CD4-positive, alpha-beta memory T cell (primary cell): ENCODE measurements at places on chromosomes 1 and 21. TPM values are rescaled to one million over a fixed set of nuclear protein-coding genes. Genes with fewer than 3 reads are reported as not detected.

The CFHR1 gene
- total RNA-seq, result not detected

GRCh38 chr1:65422241-65423203, 2.1 kb downstream of the LEPR start:
- H3K4me3 ChIP-seq, result no peak overlapping the region
- peaks cover 10% of the 10 kb centered on the region for H3K36me3 ChIP-seq
- no peak for DNase-seq

- H3K36me3 ChIP-seq, result no peaks in the 10 kb centered on the region
- H3K4me1 ChIP-seq, result no peaks in the 10 kb centered on the region
- no peak overlapping the region for H3K27ac ChIP-seq
- no peak for DNase-seq
- H3K4me3 ChIP-seq, result no peak overlapping the region
Measured at GRCh38 chr1:97621955-97622354, 298.9 kb downstream of the DPYD start.

The DENND2C gene
- 0.76 TPM for total RNA-seq

DNA sequence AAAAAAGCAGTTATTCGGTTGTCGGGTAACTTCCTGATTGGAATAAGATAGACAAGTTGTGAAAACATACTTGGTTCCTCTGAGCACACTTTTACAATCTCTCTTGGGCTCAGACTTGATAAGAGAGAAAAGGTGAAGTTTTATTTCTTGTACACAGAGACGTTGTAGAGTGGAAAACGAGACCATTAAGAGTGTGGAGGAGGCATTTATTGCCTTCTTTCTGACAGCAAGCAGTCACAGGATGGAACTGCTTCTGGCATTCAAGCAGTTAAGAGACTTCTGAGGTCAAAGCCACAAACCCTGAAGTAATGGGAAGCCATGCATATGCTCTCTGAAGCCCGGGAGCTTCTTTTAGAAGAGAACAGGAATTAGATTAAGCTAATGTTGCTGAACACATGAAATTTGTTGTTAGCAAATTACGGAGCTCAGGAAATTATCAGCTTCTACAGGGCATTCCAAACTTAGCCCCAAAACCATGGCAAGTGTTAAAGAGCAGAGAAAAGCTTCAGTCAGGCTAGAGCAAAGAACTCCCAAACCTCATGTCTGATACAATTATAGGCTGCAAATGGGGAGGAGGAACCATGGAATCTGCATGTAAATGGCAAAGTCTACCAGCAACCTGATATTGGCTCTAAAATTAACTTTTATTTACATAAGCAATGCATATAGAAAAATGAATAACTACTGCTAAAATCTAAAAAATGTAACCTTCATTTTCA, 26.0 kb downstream of the S1PR1 start:
- DNase-seq, result peak; percentile 52
- no peaks in the 10 kb centered on the region for H3K27me3 ChIP-seq
- no peak overlapping the region for H3K4me3 ChIP-seq
- H3K36me3 ChIP-seq, result no peaks in the 10 kb centered on the region

GRCh38 chr1:21034725-21035628, 141.7 kb downstream of the EIF4G3 start:
- H3K27ac ChIP-seq, result no peak overlapping the region
- H3K4me1 ChIP-seq, result no peaks in the 10 kb centered on the region
- no peaks in the 10 kb centered on the region for H3K27me3 ChIP-seq
- DNase-seq, result no peak
- H3K36me3 ChIP-seq, result no peaks in the 10 kb centered on the region

DNA sequence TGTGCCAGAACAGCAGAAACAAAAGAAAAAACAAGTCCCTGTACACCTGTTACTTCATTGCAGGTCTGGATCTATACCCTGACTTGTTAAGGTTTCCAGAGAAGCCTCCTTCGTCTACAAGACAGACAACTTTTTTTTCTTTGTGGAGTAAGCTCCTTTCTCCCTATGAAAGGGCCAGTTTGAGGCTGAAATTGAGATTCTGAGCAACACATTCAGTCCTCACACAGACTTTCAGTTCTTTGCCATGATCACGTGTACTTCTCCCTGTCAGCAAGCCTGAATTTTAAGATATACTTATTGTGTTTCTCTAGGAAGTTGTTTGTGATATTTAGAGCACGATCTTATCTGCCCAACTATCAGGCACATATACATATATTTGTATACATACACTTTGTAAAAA, 374.0 kb downstream of the NTNG1 start:
- DNase-seq, result no peak
- no peaks in the 10 kb centered on the region for H3K36me3 ChIP-seq
- no peak overlapping the region for H3K27ac ChIP-seq
- H3K27me3 ChIP-seq, result no peaks in the 10 kb centered on the region
- no peak overlapping the region for H3K4me3 ChIP-seq
- H3K4me1 ChIP-seq, result no peaks in the 10 kb centered on the region

GRCh38 chr1:66351913-66352312, 182.0 kb upstream of the SGIP1 start:
- DNase-seq, result peak; percentile 83
- H3K36me3 ChIP-seq, result peaks cover 5% of the 10 kb centered on the region
- no peak overlapping the region for H3K4me3 ChIP-seq
- H3K27ac ChIP-seq, result peak overlapping the region; percentile 70

The CA6 gene
- total RNA-seq, result not detected

The ACTA1 gene
- total RNA-seq, result 0.29 TPM

DNA sequence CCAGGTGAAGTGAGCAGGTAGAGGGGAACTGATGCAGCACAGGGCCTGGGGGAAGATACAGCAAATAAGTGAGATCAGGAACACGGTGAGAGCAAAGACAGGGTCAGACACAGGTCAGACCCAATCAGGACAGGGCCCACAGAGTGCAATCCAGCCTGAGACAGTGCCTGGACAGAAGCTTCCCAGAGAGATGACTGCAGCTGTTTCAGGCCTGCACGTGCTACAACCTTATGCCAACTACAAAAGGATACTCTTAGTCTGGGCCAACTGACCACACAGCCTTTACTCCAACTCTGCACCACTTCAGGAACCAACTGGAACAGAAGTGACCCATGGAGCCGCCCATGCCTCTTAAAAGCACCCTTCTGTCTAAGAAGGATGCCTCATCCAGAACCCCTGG, 228.0 kb downstream of the TOMM20 start:
- no peaks in the 10 kb centered on the region for H3K27me3 ChIP-seq
- no peaks in the 10 kb centered on the region for H3K36me3 ChIP-seq
- no peak for DNase-seq
- no peak overlapping the region for H3K27ac ChIP-seq
- no peak overlapping the region for H3K4me3 ChIP-seq
- no peaks in the 10 kb centered on the region for H3K4me1 ChIP-seq

The OTUD3 gene
- total RNA-seq, result 18.7 TPM

The CD1D gene
- not detected for total RNA-seq

The ESPN gene
- total RNA-seq, result 10.9 TPM

DNA sequence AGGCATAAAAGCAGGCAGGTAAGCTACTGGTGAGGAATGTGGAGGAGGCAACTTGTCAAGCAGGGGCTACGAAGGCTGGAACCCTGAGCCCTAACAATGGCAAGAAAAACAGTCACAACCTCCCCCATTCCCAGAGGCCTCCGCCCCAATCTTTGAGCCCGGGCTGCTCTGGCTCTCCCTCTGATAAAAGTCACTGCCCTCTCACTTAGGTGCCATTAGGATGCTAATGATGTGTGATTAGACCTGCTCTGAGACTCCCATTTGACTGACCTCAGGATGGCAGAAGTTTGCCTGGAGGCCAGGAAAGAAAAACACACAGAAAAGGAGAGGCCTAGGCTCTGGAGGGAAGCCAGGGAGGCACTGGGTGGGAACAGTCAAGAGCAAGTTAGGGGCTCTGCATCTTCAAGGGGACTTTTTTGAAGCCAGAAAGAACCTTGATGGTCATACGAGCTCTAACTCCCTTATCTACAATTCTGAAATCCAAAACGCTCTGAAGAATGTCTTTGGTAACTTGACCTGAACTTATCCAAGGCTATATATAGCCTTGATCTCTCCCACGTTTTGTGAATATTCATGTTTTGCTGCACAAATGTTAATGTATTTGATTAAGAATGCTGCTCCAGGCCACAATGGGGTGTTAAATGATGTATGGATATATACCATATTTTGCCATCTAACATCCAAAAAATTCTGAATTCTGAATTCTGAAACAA, 98.9 kb downstream of the TRABD2B start:
- H3K27ac ChIP-seq, result no peak overlapping the region
- H3K4me3 ChIP-seq, result no peak overlapping the region
- no peaks in the 10 kb centered on the region for H3K27me3 ChIP-seq
- no peak for DNase-seq
